Right cardiac atrium (tissue), 5 donors: ENCODE measurements at places on chromosomes 3 and 15.

DNA sequence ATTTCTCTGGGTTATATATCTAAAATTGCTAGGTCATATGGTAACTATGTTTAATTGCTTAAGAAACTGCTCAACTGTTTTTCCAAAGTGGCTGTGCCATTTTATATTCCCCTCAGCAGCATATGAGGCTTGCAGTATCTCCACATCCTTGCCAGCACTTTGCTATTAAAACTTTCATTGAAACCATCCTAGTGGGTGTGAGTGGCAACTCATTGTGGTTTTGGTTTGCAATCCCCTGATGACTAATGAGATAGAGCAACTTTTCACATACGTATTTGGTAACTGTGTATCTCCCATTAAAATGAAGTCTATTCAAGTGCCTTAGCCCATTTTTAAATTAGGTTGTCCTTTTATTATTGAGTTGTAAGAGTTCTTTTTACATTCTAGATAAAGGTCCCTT is 17.3 kb downstream of the KPNA1 start:
- no peak for DNase-seq

DNA sequence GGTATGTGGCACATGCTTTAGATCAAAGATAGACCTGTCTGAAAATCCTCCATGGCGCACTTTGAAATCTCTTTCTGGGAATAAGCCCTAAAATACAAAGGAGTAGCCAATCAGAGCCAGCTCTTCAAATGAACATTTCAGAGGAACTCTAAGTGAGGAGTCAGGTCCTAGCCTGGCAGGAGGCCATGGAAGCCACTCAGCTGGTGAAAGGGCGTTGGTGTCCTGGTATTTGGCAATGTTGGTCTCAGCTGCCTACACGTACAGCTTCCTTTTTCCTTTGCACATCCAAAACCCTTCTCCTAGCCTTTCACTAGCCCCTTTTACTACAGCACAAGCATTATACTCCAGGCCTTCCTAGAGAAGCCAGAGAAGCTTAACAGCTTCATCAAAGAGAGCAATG is 5.5 kb downstream of the WDR73 start:
- DNase-seq, result peak; percentile 66

GRCh38 chr3:159882367-159882766 is 106.3 kb upstream of the IL12A start:
- peak; percentile 15 for DNase-seq

GRCh38 chr3:104360038-104360437 is 1006.7 kb upstream of the ALCAM start:
- no peak for DNase-seq

DNA sequence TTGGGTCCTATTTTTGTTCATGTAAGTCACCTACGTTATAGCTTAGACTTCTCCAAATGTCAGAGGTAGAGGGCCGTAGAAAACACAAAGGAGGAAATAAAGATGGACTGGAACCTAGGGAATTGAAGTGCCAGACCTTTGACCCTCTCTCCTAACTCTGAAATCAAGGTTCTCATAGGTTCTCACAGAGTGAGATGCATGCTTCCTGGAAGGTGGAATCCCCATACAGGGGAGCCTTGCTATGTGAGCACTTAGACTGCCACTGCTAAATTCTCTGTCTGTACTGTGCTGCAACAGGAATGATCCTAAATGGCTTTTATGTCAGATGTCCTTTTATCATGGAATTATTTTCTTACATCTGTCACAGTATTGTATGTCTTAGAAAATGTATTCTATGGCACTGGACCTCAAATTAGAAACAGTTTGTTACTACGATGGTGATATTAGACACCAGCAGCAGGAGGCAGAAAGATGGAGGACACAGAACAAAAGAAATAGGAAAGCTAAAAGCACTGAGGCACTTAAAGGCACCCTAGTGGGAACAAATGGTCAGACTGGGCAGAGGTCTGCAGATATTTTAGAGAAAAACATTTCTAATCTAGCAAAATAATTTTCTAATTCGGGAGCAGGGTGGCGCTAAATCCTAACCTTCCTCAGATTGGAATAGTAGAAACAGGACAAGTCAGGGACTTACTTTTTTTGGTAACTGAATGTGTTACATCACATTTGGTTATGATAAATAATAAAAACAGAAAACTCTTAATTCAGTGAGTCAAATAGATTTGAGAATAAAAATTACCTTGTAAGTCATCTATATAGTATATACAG is 60.2 kb upstream of the CDAN1 start:
- DNase-seq, result no peak

GRCh38 chr3:81602781-81603180 is 158.7 kb downstream of the GBE1 start:
- no peak for DNase-seq

DNA sequence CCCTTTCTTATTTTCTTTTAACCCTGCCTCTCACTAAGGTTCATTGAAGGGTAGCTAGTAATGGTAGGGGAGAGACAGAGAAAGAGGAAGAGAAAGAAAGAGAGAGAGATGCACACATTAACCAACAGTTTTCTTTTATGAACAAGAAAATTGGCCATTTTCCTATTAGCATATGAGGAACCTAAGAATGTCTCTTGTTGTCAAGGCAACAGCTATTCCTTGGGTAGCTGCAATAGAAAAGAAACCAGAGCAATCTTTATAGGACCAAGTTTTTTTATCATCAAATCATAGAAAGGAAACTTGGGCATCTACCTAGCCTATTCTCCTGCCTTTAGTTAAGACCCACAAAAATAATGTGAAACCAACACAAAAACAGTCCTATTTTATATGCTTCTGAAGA is 15.0 kb upstream of the CCDC39 start:
- DNase-seq, result no peak

- DNase-seq, result peak; percentile 46
Measured at GRCh38 chr15:53962646-53963561, 15.3 kb upstream of the UNC13C start.

- no peak for DNase-seq
Measured at GRCh38 chr3:75180235-75180944, 483.7 kb upstream of the FRG2C start.

GRCh38 chr15:41865490-41866055 is 26.9 kb downstream of the PLA2G4B start:
- no peak for DNase-seq

DNA sequence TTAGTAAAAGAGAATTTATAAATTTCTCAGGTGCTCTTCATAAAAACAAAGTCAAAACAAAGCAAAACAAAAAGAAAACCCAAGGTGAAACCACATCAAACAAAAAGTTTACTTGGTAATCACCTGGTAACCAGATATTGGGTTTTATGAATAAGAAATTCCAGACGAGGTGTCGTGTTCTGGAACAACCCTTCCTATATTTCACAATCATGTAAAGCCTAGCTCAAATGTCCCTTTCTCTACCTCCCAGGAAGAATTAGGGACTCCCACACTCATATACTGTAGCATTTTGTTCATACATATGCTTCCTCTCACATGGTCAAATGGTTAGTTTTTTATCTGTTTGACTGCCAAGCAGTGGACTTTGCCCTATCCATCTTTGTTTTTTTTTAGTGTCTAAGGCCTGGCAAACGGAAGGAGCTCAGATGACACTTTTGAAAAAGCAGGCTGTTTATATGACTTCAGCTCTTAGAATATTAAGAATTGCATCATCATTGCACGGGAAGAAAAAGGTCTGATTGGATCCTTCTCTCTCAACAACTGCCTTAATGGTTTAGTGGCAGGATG is 326.7 kb upstream of the TBL1XR1 start:
- DNase-seq, result no peak

GRCh38 chr3:52084216-52084945 is 28.0 kb upstream of the DUSP7 start:
- DNase-seq, result peak; percentile 11

DNA sequence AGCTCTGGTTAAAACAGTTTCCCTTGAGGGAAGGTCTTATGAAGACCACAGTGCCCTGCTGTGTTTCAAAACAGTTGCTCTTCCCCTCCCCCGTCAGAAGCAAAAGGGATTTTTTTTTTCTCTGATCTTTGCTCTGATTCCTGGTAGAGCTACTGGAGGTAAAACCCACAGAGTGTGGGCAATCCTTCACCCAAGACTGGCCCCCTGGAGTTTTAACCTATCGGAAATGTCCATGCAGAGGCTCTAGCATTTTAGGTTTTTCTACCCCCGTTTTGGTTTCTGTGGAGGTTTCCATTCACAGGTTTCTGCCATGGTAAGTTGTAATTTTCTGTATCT is 27.7 kb downstream of the GRM2 start:
- DNase-seq, result no peak

DNA sequence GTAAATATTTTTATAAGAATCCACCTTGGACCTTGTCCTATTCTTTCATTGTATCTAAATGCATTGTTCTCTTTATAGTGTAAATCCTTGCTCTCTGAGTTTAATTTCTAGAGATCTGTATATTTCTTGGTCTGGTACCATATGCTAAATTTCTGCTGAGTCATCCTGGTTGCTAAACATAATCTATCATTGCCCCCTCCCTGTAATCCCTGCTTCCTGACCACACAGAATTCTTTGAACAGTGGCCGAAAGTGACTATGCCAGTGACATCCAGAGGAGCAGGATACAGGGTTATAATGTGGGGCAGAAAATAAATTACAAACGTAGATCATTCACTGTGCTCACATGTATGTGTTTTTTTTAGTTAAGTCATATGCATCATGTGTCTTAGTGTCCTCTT is 143.1 kb downstream of the DIPK2A start:
- no peak for DNase-seq

DNA sequence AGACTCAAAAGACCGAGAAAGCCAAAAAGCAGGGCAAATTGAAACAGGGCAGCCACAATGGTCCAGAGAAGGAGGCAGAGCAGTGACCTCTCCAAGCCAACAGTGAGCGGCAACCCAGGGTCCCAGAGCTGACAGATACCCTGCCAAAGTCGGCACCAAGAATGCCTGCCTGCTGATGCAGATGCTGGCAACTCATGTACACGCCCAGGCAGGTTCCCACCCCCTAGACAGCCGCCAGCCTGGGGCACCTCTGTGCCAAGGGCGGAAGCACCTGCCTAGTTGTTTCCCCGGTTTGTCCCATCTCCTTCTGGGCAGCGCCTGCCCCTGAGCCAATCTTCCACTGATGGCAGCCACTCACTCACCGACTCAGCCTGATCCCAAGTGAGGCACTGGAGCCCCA is 22.1 kb downstream of the KLHL25 start:
- DNase-seq, result no peak

DNA sequence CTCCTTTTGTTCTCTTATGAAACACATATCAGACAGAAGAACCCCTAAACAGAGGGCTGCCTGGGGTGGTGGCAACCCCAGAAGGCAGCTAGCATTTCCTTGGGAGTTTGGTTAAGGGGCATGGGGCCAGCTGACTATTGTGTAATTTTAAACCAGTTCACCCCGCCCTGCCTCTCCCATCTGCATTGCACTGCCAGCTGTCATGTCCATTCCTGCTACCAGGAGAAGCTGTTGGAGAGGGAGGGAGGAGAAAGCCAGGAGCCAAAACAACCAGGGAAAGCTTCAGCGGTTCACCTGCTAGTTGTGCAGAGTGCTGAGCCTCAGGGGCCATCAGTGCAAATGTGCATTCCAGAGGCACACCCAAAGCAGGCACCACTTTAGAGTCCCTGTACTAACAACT is 47.6 kb upstream of the ATP1B3 start:
- DNase-seq, result no peak

DNA sequence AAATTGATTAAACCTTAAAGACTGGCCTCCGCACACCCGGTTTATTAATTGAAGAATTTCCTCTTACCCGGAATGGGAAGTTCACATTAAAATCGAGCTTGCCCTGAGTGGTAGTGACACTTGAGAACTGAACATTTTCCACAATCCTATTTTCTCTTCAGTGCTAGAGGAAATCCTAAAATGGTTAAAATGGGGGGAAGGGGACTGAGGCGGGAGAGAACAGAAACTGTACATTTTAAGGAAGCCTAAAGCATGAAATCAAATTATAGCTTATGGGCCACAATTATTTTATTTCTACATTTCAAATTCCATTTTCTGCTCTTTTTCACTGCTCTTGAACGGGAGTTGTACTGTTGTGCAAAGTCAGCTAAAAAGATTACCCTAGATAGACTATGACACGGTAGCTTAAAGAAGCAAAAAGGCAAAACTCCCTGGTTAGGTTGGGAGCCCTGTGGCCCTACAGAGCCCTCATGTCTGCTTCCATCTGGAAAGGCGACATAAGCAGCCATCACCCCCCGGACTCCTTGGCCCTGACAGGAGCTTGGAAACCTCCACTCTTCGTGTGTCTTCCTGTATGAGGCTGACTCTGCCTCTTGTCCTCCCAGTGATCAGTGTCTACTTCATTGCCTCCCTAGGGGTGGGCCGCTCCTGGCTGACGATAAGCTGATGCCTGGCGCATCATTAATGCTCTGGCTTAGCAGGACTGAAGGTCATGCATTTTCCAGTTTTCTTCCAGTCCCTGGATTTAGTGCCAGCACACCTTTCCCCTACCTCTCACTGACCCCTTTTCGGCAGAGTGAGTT is 79.3 kb downstream of the EEFSEC start:
- DNase-seq, result no peak

DNA sequence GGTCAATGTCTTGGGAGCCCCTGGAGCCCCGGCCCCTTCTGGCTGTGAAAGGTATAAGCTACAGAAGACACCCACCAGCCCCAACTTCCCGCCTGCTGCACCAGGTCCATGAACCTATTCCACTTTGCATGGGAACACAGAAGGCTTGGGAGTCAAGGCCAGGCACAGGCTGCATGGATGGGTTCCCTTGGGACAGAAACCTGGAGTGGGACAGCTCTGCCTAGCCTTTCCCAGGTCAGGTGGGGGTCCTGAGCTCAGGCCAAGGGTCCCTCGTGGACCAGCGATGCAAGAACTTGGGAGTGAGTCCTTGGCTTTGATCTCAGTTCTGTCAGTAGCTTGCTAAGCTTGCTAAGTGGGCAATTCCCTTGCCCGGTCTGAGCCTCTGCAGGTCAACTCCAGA is 25.0 kb downstream of the TKT start:
- DNase-seq, result no peak

- DNase-seq, result peak; percentile 71
Measured at GRCh38 chr3:73041537-73041936, 19.9 kb upstream of the EBLN2 start.

- DNase-seq, result no peak
Measured at GRCh38 chr3:30918761-30919160, 24.3 kb upstream of the GADL1 start.

- DNase-seq, result no peak
Measured at GRCh38 chr3:143201870-143202752, 82.5 kb downstream of the CHST2 start.
